NCI-H1694 treated with DMSO at 0.1 percent for 48 hours (cell line): ENCODE measurements at places on chromosomes 16 and 17.
A peak's percentile ranks its signal among the peaks of the same experiment; 100 is the strongest.

- DNase-seq = peak; percentile 45
Measured at GRCh38 chr16:76614269-76614668, 337.1 kb downstream of the CNTNAP4 start.

GRCh38 chr17:81537343-81537855, 9.2 kb downstream of the FSCN2 start:
- no peak for DNase-seq

- peak; percentile 80 for DNase-seq
Measured at GRCh38 chr17:39194089-39194984, 3.1 kb downstream of the CACNB1 start.

GRCh38 chr16:30736995-30737793, 11.0 kb upstream of the PHKG2 start:
- DNase-seq = no peak

- no peak for DNase-seq
Measured at GRCh38 chr16:88306860-88307545, 75.8 kb upstream of the ZNF469 start.

DNA sequence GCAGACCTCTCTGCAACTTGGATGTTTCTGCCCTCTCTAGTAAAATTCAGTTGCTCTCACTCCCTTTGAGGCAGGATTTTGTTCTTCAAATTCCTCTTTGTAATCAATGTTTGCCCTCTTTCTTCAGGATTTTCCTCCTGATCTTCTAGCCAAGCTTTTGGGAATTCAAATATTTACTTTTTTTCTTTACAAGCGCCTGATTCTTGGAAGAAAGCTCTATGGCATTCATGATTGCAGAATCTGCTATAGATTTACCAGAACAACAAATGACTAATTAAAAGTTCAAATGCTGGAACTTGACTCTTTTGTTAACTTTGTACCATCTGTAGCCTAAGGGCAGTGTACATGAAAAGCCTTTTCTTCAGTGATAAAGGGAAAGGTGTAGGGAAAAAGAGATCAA, 63.7 kb upstream of the SHISA6 start:
- DNase-seq = no peak

- no peak for DNase-seq
Measured at GRCh38 chr17:9536061-9536460, 39.6 kb downstream of the STX8 start.

- no peak for DNase-seq
Measured at GRCh38 chr17:45091778-45092425, 30.8 kb downstream of the NMT1 start.

DNA sequence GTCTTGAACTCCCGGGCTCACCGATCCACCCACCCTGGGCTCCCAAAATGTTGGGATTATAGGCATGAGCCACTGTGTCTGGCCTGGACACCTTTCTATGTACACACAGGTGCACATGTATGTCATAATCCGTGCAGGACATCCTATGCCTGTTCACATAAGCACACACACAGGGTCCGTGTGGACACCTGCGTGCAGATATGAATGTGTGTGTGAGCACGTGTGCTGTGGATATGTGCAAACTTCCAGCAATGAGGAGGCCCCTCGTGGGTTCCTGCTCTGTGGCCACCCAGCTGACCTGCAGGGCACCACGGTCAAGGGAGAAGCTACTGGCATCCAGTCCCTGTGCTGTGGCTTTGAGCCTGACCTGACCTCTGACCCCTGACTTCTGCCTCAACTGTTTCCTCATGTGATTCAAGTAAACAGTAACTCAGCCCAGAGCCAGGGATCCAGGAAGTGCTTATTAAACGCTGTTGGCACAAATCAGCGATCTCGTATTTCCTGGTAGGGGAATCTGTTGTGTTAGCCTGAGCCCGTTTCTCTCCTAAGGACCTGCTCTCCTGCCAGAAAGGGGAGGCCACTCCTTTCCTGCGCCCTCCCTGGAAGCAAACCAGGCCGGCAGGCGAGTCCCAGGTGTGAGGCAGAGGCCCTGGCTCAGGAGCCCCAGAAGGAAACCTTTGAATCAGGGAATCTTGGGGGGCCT, 6.5 kb downstream of the CPNE7 start:
- DNase-seq = no peak

DNA sequence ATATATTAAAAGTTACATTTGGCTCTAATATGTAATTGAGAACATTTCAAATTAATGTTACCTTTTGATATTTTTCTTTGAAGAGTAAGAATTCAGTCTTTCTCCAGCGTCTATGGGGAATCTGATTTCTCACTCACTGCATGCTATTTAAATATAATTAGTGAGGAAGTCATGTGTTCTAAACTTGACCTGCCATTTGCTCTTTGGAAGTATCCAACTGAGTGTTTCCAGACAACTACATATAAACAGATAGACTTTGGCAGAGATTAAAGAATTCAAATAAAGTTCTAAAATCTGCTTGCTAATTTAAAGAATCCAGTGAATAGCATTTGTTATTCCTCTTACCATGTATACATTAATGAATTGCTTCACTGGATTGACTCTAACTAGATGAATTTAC, 23.5 kb downstream of the OMG start:
- no peak for DNase-seq

- DNase-seq = no peak
Measured at GRCh38 chr16:49596068-49596467, 222.5 kb downstream of the C16orf78 start.

GRCh38 chr17:29292992-29293889, 707 bp downstream of the NUFIP2 start:
- peak; percentile 34 for DNase-seq

- DNase-seq = no peak
Measured at GRCh38 chr17:82595893-82596292, 52.4 kb downstream of the WDR45B start.

DNA sequence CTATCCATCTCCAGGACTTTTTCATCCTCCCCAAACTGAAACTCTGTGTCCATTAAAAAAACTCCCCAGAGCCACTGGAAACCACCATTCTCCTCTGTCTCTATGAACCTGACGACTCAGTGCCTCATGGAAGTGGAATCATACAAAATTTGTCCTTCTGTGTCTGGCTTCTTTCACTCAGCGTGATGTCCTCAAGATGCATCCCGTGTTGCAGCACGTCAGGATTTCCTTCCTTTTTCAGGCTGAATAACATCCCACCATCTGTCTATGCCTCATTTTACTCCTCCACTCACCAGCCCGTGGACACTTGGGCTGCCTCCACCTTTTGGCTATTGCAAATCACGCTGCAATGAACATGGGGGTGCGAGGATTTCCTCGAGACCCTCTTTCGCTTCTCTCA, 12.6 kb upstream of the ALDH3A1 start:
- no peak for DNase-seq

DNA sequence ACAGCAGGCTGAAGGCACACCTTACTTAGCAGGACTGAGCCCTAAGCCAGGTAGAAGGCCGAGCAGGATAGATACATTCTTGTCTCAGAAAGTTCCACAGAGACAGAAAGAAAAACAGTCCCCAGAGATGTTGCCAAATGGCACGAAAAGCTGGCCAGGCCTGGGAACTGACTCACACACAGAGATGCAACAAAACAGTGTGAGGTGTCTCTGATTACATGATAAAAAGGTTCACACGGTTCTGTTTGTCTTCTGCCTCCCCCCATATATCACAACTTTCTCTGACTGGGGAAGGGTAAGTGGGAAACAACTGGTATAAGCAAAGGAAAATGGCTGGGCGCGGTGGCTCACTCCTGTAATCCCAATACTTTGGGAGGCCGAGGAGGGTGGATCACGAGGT, 1.7 kb downstream of the WBP2 start:
- DNase-seq = no peak

GRCh38 chr17:45680360-45680759, 103.8 kb upstream of the CRHR1 start:
- DNase-seq = no peak

GRCh38 chr17:67374329-67375053, 2.6 kb upstream of the PITPNC1 start:
- DNase-seq = peak; percentile 73

DNA sequence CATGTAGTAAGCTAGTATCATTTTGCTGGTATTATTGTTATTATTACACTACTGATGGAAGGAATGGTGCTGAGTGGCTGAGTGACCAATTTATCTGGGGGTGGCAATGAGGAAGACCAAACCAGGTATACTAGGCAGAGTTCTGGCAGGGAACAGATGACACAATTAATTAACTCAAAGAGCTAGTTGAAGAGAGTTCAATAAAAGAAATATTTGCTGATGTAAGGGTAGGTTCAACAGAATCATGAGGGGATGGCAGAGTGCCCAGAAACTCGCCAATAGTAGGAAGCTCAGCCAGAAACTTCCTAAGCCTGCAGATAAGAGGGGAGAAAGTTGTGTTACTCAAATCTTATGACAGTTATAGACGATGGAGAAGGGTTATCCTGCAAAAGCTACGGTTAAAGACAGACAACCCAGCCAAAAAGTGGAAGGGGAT, 352.5 kb downstream of the KCNJ2 start:
- DNase-seq = no peak

DNA sequence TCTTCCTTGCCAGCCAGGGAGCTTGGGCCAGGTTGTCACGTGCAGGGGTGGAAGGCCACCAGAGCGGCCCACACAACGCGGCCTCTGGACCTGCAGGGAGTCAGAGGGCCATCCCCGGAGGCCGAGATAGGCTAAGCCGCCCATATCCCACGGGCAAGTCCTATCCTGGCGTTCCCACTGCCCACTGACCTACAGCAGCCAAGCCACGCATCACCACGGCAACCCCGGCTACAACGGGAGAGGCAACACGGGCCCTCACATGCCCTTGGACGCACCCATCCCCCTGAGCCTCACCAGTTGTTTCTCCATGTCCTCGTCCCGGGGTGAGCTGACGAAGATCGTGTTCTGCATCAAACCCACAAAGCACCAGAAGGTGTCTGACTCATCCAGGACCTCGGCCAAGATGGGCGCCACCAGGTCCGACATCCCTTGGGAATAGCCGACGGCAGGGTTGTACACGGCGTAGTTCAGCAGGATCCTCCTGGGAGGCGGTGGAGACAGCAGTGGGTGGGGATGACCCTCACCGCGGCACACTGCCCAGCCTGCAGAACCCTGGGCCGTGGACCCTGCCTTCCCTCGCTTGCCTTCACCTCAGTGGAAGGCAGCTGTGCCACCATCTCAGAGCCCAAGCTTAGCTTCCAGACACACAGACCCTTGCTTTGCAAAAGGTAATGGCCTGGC, 88.2 kb downstream of the TBC1D16 start:
- peak; percentile 74 for DNase-seq

- no peak for DNase-seq
Measured at GRCh38 chr17:56543280-56543679, 50.2 kb upstream of the NOG start.

DNA sequence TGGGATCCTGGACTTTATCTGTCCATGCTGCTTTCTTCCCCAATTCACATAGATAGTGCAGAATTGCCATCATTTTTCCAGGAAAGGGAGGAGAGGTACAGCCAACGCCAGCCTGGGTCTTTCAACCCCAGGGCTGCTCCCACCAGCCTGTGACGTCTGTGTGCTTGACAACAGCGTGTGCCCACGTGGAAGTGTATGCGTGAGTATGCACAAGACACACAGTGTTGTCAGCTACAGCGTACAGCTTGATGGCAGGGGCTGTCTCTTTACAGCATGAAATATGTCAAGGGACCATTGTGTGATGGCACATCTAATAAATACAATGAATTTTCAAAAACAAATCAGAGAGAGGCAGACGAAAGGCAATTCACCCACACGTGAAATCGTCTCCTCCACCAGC, 62.3 kb downstream of the GSG1L start:
- no peak for DNase-seq

- DNase-seq = no peak
Measured at GRCh38 chr17:44277976-44278375, 10.0 kb upstream of the SLC4A1 start.

- DNase-seq = peak; percentile 93
Measured at GRCh38 chr16:27202923-27203506, 311 bp upstream of the KDM8 start.

- DNase-seq = no peak
Measured at GRCh38 chr17:35314415-35315216, 58.8 kb downstream of the SLFN11 start.

GRCh38 chr17:50582741-50583140, 22.2 kb downstream of the CACNA1G start:
- DNase-seq = no peak

GRCh38 chr16:87628246-87628923, 26.1 kb downstream of the JPH3 start:
- DNase-seq = no peak

DNA sequence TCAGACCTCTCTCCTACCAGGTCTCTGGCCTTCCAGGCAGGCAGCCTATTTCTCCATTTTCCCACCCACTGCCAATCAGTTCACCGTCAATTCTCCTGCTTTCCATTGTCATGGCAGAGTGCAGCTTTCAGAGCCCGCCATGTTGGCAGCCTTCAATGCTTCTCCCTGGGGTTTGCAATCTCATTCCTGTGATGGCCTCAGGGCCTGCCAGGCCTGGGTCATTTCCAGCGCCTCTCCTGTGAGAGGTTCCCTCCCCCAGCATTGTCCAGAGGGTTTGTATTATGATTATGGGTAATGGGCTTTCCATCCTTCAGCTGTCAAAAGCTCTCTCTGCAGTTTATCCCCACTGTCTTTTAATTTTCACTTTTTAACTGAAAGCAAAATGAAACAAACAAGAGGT, 716.6 kb upstream of the CDH8 start:
- no peak for DNase-seq

DNA sequence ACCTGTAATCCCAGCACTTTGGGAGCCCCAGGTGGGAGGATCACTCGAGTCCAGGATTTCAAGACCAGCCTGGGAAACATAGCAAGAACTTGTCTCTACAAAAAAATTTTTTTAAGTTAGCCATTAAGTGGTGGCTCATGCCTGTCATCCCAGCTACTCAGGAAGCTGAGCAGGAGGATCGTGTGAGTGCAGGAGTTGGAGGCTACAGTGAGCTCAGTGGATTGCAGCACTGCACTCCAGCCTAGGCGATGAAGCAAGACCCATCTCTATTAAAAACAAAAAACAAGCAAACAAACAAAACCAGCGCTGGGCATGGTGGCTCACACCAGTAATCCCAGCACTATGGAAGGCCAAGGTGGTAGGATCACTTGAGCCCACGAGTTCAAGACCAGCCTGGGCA, 38.0 kb downstream of the HEATR3 start:
- DNase-seq = no peak

DNA sequence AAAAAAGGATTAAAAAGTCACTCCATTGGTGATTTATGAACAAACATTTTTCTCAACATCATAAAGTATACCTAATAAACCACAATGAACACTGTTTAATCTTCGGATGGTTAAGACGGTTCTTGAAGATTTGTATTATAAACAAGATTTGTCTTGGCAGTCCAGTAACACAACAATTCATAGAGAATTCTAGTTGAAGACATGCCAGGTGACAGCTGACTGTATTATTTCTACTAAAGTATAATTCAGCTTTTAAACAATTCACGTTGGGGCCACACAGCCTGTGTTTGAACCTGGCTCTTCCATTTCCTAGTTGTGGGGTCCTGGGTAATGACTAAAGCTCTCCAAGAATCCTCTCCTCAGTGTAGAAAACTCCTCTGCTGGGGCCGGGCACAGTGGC, 22.0 kb downstream of the STX8 start:
- DNase-seq = no peak

DNA sequence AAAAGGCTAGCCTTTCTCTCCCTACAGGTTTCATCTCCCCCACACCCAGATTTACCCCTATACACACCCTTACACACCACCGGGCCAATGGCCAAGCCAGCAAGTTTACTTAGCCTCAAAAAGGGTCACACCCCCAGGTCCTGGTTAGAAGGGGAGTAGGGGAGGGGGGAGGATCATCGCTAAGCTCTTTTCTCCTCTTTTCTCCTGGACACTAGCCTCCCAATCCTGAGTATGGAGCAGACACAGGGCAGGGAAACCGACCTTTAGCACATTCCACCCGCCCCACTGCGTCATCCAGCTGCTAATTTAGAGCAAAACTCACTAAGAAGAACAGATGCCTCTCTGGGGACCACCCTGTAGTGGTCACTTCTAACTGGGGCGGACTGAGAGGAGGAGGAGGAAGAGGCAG, 4.4 kb downstream of the ACLY start:
- DNase-seq = no peak
